GM06990 (cell line): ENCODE measurements at places on chromosomes 1 and 21.
A peak's percentile ranks its signal among the peaks of the same experiment; 100 is the strongest.

DNA sequence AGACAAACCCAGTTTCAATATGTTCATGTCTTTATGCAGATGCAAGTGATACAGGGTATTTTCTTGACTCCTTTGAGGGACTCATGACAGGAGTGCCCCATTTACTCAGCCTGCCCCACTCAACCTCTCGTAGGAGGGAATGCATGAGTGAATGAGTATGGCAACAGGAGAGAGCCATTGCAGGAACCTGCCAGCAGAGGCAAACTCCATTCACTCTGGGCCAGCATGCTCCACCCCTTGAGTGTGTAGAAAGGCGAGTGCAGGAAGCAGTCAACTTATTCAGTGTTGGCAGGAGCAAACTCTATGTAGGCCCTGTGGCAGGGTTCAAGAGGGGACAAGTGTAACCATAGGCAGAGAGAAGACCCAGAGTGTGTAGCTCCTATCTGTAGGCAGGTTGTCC lies 1526.3 kb downstream of the PLA2G4A start:
- no peak for DNase-seq

- DNase-seq: no peak
Measured at GRCh38 chr1:22406722-22407495, 44.7 kb upstream of the ZBTB40 start.

GRCh38 chr1:156113282-156113950 lies 1.1 kb upstream of the LMNA start:
- DNase-seq: no peak

- DNase-seq: no peak
Measured at GRCh38 chr1:10634428-10635084, 159.8 kb downstream of the PEX14 start.

GRCh38 chr21:29346771-29347170 lies 48.0 kb downstream of the BACH1 start:
- DNase-seq: no peak

DNA sequence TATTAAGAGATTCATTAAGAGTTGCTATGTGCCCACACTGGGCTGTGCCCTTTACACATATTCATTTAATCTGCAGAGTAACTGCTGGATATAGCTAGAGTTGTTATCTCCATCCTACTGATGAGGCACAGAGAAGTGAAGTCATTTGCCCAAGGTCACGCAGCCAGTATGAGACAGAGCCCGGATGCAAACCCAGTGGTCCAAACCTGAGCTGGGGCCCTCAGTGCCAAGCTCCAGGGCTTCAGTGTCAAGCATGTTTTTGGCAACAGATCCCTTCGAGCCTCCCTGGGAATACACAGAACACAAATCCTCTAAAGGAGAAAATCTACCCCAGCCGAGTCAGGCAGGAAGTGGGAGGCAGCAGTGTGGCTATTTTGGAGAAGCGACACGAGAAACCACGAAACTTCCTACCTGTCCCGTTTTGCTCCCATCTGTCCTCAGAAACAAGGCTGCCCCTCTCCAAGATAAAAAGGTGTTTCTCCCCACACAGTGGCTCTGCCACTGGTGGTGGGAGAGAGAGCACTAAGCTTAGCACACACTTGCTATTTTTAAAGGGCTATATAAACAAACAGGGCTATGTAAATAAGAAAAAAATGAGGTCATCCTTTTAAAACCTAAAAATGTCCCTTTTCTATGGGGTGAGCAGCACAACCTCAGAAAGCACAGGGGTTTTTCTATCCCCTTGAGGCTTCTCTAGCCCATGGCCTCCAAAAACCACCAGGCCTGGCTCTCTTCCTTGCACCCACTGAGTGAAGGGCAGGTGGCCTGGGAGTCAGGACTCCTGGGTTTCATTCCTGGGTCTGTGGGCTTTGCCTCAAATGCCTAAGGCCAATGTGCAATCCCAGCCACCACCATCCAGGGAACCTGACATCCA lies 138.6 kb upstream of the EDN2 start:
- peak; percentile 71 for DNase-seq

- DNase-seq: no peak
Measured at GRCh38 chr1:40978886-40979240, 633 bp upstream of the CTPS1 start.

DNA sequence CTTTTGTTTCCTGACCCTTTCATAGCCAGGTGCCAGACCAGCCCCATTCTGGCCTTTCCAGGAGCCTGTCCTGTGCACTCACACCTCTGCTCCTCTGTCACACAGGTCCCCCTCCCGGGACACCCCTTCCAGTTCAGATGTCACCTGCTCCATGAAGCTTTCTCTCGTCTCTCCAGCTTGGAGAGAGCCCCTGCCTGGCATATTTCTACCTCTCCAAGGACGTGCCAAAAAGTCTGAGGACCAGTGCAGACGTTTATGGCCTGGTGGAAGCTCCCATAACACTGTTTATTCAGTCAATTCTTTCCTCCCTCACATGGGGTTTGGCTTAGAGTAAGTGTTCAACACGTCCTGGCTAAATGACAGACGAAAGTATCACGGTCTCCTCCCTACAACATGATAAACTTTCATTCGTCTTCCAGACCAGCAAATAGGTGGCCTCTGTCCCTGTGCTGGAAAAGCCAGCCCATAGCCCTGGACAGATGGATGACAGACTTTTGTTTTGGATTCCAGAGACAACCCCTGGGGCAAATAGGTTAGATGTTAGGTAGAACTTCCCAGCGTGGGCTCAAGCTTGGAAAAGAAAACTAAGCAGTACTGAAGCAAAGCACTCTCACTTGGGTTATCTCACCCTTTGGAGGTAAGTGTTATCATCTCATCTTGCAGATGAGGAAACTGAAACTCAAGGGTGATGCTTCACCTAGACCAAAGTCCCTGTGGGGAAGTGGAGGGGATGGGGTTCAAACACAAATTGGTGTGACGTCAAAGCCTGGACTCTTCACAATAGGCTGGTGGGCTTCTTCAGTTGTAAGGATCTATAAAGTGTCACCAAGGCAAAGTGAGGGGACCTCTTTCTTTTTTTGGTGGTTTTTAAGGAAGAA lies 52.9 kb upstream of the ECE1 start:
- DNase-seq: peak; percentile 53

DNA sequence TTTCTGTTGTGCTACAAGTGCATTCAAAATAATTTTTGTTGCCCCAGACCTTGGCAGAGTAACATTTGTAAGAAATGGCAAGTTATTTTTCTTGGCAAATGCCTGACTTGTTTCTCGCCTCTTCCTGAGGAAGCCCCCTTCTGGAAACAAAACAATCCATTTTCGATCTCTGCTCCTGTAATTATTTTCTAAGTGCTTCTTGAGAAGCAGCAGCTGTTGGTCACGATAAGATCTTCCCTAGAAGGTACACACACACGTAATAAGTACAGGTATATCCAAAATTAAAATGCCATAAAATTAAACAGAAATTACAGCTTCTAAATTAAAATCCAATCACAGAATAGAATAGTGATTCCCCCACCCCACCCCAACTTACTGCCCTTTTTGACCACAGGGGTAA lies 47.3 kb downstream of the LPGAT1 start:
- DNase-seq: no peak

- no peak for DNase-seq
Measured at GRCh38 chr1:247411621-247412327, 4.2 kb upstream of the NLRP3 start.

- no peak for DNase-seq
Measured at GRCh38 chr1:29532285-29532684, 296.0 kb downstream of the PTPRU start.

DNA sequence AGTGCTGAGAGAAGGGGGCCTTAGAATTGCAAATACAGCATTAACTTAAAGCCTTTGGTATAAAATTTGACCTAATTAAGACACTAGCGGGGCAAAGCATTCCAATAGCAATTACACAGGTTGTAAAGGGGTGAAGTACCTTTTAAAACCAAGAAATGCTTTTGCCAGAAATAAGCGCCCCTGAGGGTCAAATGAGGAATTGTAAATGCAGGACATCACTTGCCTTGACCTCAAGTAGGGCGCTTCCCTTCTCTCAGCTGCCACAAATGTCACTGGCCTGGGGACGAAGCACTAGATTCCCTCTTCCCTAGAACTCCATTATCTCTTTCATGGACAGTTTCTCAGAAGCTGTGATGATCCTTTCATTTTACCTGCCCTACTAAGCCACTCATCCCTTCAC lies 48.3 kb downstream of the SEC16B start:
- no peak for DNase-seq

GRCh38 chr1:47997289-47998200 lies at the start of gene TRABD2B:
Gene TRABD2B, minus strand, starts transcription at chr1:47997385.
- peak; percentile 62 for DNase-seq

DNA sequence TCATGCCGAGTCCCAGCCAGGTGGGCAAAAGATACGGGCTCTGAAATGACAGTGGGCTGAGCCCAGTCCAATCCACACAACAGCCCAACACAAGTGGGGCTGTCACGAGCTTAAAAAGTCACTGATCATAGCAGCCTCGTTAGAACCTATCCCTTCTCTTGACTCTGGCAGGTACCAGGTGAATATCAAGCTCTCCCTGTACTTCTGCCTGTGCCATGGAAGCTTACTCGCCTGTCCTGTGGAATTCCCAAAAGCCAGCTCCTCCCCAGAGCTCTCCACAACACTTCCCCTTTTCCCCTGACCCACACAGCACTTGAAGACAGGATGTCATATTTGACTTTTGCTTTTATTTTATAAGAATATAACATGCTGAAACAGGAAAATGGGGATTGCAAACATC lies 5.9 kb downstream of the RGS16 start:
- no peak for DNase-seq

GRCh38 chr1:235286667-235287066 lies 41.3 kb downstream of the ARID4B start:
- no peak for DNase-seq

DNA sequence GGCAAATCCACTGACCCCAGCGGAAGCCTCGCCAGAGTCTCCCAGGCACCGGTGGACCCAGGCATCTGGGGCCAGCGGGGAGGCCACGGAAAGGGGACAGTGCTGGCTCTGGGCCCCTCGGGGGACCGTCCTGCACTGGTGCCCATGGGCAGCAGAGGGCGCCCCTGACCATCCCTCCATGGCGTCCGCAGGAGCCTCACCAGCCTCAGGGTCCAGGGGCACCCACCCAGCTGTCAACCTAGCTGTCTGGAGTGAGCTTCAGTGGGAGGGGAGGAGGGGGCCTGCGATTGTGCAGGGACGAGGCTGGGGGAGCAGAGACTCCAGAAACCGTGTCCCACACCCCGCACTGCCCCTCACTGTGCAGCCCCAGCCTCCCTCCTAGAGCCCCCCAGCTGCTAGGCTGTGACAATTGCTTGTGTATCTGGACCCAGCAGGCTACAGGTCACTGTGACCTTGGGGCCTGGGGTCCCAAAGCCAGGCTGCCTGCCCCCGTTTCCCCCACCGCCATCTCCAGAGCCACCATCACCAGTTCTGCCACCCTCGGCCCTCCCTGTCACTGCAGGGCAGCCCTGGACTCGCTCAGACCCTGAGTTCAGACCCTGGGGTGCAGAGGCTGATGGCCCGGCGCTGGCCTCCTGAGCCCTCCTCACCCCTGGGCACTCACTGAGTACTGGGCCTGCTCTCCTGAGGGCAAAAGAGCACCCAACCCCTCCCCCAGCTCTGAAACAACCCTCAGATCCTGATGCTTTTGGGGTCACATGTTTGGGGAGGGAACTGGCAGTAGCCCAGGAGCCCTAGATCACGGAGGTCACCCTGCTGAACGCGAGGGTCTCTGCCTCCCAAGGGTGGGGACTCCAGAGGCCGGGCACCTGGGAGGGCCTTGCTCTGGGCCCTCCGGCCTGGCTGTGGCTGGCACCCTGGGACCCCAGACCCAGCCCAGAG lies 10.6 kb upstream of the COL6A1 start:
- no peak for DNase-seq

GRCh38 chr1:116001739-116002487 lies 25.6 kb downstream of the SLC22A15 start:
- no peak for DNase-seq

DNA sequence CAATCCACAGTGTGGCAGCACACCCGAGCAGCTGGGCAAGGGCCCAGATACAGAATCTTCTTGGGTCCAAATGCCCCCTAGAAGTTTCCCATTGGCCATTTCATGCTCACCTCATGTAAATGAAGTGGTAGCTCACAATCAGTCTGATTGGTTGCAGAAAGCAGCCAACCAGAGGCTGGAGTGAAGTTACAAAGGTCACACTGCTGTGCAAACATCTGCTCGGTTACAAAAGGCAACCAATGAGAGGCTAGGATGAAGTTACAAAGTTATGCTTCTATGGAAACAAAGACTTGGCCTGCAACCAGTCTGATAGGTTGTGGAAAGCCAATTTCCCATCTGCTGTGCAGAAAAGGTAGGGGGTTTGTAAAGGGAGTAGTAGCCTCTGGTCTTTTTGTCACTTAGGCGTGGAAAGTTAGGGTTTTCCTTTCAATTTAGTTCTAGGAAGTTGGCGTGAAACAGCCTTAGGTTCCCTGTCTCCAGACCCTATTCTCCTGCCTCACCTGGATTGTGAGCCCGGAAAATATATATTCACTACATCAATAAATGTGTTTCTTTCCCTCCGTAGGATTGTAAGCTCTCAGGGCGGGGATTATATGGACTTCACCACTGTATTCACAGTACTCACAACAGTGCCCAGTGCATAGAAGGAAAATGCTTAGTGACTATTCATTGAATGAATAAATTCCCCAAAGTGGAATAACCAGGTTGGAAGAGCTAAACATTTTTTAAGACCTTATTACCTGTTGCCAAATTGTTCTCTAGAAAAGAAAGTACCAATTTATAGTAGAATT lies 91.9 kb downstream of the URB2 start:
- DNase-seq: no peak
